ENCODE measurements at places on chromosomes 3 and 15.
A peak's percentile ranks its signal among the peaks of the same experiment; 100 is the strongest.

- DNase-seq = no peak
These were observed 42.1 kb upstream of the RASA2 start for GRCh38 chr3:141444586-141445285.

DNA sequence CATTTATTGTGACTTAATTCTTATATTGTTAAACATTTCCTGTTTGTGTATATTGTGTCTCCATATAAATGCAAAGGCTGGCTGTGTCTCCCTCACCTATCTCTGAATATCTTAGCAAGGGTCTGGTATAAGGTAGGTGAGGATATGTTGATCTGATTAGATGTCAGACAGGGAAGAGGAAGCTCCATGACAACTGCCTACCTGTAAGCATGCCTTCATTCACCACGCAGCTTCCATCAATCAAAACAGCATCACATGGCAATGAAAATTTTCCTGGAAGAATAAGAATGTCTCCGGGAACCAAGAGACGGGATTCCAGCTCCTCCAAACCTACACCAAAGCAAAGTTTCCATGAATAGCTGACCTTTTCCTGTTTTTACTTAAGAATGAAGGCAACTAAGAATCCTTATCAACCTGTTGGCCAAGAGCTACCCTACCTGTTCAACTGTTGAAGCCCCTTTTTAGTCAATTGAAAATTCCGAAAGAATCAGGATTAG is 34.8 kb downstream of the ATP13A5 start:
- DNase-seq = no peak

- DNase-seq = no peak
These were observed 252.7 kb downstream of the TJP1 start for GRCh38 chr15:29569533-29570092.

DNA sequence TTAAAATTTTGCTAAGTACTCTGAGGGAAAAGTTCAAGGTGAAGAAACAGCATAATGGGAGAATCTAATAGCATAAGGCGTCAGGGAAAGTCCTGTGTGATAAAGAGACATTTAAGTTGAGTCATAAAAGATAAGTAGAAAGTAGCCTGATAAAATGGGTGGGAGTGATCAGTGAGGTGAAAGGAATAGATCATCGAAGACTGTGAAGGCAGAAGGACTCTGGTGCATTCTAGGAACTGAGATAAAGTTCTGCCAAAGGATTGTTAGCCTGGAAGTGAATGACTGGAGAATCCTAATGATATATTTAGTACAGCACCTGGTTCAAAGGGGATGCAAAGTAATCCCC is 149.9 kb downstream of the CFAP20DC start:
- no peak for DNase-seq

DNA sequence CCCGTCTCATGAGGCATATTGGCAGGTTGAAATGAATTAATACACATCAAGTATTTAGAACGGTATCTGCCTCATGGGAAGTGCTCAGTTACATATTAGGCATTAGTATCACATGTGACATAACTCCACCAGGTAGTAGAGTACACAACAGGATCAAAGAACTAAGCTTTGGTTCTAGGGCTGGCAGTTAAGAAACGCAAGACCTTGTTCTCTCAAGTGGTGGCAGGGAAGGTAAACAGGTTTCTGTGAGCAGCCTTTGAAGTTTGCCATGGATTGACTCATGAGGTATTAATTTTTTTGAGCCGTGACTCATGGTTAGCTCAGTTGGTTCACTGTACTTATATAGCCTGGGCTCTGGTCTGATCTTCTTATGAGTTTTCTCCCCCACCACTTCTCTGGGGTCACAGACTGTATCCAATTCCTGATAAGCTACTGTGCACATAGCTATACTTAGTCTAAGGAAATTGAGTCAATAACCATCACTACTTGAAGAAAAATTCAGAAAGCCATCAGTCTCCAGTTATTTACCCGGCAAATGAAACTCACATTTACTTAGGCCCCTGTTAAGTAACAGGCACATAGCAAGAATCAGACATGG is 155.6 kb upstream of the STT3B start:
- DNase-seq = peak; percentile 27

GRCh38 chr3:17656264-17656663 is 86.2 kb downstream of the TBC1D5 start:
- no peak for DNase-seq

DNA sequence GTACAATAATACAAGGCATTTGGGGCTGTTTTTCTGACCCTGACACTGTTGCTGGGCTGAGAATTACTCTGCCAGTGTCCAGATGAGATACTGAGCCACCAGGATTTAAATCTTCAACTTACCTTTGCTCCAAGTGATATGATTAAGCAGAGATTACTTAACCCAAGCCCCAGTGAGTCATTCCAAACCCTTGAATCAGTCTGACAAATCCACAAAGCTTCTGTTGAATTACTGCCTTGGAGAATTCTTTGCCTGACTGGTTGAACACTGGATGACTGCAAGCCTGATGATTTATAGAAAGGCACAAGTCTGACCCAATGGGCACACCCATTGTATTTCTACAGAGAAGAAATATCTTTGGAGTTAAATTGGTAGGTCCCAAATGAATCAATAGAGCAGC is 88.2 kb upstream of the TSC22D2 start:
- no peak for DNase-seq

DNA sequence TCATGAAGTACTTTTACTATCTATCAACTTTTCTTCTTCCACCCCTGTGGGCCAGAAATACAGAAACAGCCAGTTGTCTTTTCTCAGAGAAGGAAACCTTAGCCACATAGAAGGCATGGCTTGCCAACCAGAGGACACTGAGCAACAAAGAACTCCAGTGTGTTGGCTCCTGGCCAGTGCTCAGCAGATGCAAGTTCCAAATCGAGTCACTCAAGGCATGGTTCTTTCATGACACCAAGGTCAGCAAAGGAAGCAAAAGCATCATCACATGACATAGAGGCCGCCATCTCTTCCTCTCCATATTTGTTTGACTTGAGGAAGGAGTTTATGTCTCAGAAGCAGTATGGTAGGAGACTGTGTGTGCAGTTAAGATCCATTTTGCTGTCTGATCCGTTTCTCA is 92.2 kb downstream of the MYLK start:
- DNase-seq = no peak

DNA sequence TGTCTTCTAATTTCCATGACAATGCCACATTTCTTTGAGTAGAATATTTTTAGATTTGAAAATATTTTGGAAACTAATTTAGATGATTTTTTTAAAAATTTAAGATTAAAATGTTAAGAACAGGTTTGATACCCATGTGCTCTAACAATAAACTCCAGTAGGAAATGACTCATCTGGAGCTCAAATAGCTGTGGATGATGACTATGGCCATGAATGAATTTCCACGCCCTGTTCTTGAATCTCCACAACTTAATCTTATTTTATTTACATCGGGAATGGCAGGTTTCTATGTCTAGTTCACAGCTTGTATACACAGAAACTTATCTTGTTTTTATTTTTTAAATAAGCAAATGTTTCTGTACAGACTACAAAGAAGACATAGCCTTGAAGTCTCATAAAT is 726.8 kb downstream of the NAALADL2 start:
- DNase-seq = no peak

GRCh38 chr3:170055209-170055608 is 17.4 kb downstream of the GPR160 start:
- peak; percentile 18 for DNase-seq

GRCh38 chr3:9898467-9899241 is 4.0 kb upstream of the IL17RE start:
- no peak for DNase-seq

- no peak for DNase-seq
These were observed 398.8 kb upstream of the ATP10A start for GRCh38 chr15:26261966-26262365.

GRCh38 chr3:141289228-141289772 is 57.7 kb downstream of the PXYLP1 start:
- DNase-seq = no peak

DNA sequence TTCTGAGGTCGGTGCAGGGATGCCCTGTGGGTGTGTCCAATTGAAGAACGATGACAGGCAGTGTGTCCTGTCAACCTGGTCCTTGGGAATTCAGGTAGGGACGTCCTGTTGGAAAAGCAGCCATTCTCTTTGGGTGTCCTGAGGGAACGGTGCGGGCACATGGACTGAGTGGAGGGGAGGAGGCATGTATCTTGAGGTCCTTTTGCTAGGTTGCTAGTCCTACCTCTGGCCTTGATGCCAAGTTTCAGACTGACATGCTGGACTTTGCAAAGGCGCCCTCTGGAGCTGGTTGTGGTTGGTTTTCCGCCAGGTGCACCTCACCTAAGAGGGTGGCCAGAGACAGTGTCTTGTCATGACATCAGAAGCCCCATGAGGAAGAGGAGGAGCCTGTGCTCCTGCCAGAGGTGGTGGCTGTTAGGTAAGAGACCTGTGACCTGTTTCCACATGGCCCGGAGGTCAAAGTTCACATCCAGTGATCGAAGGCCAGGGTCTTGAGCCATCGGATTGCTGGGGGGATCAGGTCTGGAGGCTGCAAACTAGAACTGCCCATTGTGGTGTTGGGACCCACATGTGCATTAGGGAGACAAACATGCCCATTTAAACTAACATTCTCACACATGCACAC is 106.3 kb downstream of the SNRPN start:
- no peak for DNase-seq

DNA sequence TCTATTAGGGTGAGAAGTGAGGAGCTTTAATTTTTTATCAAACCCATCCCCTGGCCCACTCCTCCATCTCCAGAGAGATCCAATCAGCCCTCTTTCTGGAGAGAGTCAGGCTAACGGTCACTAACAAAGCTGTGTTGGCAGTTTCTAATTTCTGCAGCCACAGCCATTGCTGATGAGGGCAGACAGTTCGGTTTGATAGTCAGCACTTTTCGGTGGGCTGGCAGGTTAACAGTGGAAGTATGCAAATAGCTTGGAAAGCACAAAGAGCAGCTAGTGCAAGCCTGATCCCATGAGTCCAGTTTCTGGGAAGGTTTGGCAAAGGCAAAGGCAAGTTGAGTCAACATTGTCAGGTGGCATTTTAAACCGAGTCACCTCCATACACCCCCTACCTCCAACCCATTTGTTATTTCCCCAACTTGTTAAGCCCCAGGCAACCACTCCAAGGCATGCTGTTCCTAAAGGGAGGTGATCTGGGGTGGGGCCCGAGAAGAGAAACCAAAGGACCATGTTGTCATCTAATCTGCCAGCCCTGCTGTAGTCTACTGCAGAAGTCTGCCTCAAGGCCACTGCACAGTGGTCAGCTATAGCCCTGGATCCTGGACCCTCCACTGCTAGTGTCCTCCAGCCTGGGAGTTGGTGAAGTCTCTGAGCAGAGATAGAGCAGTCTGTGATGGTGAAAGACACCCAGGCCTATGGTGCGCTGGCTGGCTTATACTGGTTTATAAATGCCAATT is 1.7 kb downstream of the CCR1 start:
- no peak for DNase-seq

DNA sequence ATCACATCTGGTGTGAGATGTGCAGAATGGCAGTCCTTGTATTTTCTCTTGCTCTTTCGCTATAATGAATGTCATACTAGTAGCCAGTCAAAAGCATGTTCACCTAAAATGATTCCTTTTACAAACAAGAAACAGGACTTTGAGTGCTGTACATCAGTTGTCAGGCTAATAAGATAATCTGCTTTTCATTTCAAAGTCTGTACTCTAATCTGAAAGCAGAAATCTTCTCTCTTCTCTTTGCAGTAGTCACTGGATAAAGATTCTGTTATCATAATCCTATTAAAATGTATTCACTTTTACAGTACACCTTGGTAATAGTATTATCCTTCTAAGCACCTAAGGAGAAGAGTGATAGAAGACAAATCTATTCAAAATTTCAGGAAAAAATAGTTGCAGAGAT is 300.1 kb downstream of the MFSD1 start:
- no peak for DNase-seq
